Fibroblast of lung (primary cell): ENCODE measurements at places on chromosomes 11 and 22. TPM values are rescaled to one million over a fixed set of nuclear protein-coding genes. Genes with fewer than 3 reads are reported as not detected.

GRCh38 chr11:117781627-117782026 is 15.4 kb downstream of the DSCAML1 start:
- DNase-seq: no peak

DNA sequence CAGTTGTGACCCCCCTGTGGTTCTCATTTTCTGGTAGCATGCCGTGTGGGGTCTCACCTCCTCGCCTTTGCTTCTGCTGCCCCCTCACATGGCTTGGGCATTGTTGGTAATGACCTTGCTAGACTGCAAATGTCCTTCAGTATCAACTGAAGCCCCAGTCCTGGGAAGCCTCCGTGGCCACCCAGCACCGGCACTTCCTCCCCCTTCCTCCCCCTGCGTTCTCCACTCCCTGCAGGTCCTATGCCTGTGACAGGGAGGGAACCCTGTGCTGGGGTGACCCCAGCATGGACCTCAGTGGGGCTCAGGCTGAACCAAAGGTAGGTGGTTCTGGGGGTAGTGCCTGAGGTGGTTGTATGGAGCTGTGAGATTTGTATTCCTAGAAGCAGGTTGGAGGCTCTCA is 5.9 kb downstream of the ST3GAL4 start:
- no peak for DNase-seq

- no peak for DNase-seq
Observed at GRCh38 chr22:31620756-31621480, 41.1 kb downstream of the PISD start.

DNA sequence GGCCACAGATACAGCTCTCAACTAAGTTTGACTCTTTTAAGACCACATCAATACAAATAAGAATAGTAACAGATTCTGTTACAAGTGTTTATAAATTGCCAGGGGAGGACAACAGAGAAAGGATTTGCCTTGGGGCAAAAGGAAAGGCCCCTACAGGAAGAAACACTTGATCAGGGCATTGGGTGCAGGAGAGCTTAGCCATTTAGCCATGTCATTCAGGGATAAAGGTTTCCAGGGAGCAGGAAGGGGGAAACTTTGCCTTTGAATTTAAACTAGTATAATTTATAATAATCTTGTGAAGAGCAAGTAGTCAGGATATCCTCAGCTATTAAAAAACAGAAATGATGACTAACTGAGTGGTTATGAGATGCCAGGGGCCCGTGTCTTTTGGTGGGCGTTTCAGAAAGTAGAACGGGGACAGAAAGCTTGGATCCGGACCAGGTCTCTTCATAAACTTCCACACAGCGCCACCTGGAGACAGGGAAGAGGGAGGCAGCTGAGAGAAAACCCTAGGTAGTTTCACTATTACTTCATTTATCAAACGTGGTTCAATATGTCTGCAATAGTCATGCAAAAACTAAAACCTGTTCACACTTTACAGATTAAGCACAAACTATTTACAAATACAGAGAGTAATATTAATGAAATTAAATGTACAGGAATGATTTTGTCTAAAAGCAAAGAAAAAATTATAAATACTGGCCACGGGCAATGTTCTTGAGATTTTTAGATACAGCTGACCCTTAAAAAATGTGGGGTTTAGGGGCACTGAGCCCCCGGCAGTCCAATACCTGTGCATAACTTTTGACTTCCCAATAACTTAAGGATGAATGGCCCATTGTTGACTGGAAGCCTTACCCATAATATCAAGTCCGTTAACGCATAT is 11.0 kb upstream of the SLC5A4 start:
- peak; percentile 53 for DNase-seq

Gene PICK1
- 7.8 and 11.1 TPM in 2 replicates for polyA plus RNA-seq

- DNase-seq: peak; percentile 59
Observed at GRCh38 chr22:50274311-50274710, 4.1 kb upstream of the MAPK11 start.

GRCh38 chr22:22547692-22548300 is 11.3 kb downstream of the PRAME start:
- no peak for DNase-seq

DNA sequence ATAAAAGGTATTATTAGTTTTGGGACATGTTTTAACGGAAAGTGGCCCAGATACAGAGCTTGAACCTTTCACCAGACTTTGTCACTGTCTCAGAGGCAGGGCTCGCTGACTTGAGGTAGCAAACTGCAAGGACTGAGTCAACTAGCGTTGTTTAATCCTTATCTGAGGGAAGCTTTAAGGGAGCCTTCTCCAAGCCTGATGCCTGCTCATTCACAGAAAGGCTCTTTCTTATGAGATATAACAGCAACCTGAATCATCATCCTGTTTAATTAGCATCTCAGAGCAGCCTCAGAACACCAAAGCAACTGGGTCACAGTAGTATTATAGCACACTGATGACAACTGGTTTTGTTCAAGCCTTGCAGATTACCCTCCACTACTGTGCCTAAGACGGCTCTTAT is 54.2 kb upstream of the CYP2D6 start:
- DNase-seq: no peak

Gene OR52H1
- polyA plus RNA-seq: not detected in 2 replicates

GRCh38 chr11:596374-596773 is 19.4 kb downstream of the IRF7 start:
- no peak for DNase-seq

- DNase-seq: no peak
Observed at GRCh38 chr22:31613286-31613903, 48.6 kb downstream of the PISD start.

Gene ARHGEF17
- 26.5 and 43.1 TPM in 2 replicates for polyA plus RNA-seq

Gene NRXN2
- polyA plus RNA-seq: 0.75 TPM in 1 of 2 replicates, not detected in the other

GRCh38 chr22:29883775-29884097 is 762 bp downstream of the MTMR3 start:
- DNase-seq: peak; percentile 16

Gene UPK3A
- not detected in 2 replicates for polyA plus RNA-seq

- DNase-seq: peak; percentile 85
Observed at GRCh38 chr11:97909614-97910399, 1110.9 kb upstream of the CNTN5 start.

- DNase-seq: no peak
Observed at GRCh38 chr11:128927683-128928336, 14.9 kb downstream of the TP53AIP1 start.

- no peak for DNase-seq
Observed at GRCh38 chr11:2319791-2320472, 18.1 kb downstream of the TSPAN32 start.

DNA sequence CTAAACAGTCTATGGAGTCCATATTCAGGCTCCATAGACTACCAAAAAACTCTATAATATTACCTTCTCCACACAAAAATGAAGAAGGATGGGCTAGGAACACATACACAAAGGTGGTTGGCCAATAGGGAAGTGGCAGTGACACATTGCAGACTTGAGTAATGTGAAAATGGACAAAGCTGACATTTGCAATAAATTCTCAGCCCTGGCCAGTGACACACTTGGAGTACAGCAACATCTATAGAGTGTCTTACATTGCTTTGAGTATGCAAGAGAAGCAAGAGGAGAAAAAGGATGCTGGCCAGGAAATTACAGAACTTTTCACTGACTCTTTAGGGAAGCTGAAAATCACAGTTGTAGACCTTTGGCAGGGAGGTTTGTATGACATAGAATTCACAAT is 7.3 kb upstream of the OR52W1 start:
- DNase-seq: no peak

DNA sequence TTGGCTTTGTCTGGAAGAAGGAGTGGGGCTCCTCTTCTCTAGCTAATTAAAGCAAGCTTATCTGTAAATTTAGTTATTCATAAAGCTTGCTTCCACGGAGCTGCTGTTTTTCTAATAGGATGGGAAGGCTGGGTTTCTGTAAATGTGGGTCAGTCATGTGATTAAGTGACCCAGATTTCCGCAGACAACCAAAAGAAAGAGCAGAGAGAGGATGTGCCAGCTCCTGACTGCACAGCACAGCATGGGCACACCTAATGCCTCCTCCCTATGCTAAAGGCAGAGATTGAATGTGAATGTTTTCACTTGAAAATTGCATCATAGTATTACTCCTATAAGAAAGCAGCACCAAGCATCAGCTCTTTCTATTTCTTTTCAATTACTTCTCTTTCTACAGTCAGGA is 160.2 kb downstream of the FAT3 start:
- DNase-seq: peak; percentile 14

- DNase-seq: no peak
Observed at GRCh38 chr11:133815636-133816035, 29.7 kb downstream of the SPATA19 start.

DNA sequence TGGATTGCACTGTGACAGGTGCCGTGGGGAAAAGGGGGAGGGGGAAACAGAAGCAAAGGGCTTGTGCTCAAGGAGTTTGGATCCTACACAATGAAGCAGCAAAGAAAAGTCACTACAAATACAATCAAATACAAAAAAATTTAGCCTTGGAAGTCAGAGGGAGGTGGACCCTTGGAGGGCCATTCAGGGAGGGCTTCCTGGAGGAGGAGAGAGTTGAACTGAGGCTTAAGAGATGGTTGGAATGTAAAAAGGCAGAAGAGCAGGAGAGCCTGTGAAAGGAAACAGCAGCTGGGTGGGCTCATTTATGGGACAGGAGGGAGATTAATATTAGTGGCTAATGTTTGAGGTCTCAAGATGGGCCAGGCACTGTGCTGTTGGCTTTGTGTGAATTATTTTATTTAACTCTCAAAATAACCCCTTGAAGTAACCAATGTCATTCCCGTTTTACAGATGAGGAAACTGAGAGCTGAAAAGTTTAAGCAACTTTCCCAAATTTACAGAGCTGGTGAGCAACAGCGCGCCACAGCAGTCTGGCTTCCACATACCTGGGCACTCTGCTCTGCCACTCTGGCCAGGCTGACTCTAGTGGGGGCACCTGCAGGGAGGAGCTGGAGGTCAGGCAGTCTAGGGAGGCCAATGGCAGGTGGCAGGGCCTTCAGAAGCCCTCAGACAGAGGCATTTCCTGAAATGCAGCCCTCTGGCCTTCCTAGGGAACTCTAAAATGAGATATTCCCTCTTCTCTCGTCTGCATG is 2.7 kb upstream of the CHST1 start:
- DNase-seq: no peak

DNA sequence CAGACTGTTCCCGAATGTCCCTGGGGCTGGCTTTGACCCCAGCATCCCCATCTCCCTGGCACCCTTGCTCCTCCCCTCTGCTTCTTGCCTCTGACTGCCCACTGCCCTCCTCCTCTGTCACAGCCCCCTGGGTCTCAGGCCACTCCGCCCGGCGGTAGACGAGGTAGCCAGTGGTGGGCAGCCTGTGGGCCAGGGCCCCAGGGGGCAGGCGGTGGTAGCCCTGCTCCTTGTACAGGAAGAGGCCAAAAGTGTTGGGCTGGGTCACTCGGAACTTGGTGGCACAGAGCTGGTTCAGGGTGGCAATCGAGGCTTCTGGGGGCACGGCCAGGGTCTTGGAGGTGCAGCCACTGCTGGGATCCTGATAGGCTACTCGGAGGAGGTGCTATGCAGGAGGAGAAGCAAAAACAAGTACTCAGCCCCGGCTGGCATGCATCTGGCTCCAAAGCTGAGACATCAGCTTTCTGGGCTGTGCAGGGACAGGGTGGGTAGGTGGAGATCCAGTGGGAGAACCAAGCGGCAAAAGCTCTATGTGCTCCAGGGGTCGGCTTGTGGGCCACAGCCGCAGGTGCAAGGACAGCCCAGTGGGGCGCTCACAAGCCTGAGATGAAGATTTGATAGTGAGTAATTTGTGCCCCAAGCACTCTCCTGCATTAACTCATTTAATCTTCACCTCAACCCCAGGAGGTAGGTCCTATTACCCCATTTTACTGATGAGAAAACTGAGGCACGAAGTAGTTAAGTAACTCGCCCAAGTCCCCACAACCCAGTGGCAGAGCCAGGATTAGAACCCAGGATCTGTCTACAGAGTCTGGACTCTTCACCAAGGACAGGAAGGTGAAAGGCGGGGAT is 3.6 kb downstream of the RIN1 start:
- DNase-seq: no peak

DNA sequence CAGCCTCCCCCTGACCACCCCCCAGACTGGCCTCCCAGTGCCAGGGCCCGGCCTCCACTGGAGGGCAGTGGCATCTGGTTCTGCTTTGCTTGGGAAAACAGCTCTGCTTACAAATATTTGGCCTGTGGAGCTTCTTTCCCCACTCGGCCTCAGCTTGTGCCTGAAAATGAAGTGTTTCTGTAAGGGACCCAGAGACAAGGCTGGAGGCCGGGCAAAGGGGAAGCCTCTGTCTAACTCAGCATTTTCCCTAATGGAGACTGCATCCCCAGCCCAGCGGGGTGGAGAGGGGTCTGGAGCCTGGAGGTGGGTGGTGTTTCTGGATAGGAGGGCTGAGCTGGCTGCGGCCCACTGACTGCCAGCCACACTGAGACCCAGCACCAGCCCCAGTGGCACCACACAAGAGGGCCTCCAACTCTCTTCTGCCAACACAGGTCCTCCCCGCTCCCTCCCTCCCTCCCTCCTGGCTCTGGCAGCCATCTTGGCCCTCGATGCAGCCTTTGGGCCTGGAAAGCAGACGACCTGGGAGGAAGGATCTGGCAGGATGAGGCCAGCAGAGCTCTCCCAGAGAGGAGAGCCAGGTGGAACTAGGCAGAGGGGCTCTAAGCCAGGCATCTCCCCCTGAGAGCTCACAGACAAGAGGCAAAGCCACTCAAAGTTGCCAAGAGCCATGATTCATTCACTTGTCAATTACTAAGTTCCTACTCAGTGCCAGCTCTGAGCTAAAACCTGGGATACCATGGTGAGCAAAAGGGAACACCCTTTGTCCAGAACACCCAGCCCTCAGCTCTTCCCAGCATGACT is 77.1 kb upstream of the CD82 start:
- no peak for DNase-seq

GRCh38 chr11:1082728-1083620 is 8.3 kb downstream of the MUC2 start:
- DNase-seq: no peak

Gene FIBIN
- 14.9 and 27.3 TPM in 2 replicates for polyA plus RNA-seq

Gene EHF
- 0.02 and 0.51 TPM in 2 replicates for polyA plus RNA-seq

GRCh38 chr11:79054636-79055035 is 386.2 kb downstream of the TENM4 start:
- peak; percentile 81 for DNase-seq

- DNase-seq: no peak
Observed at GRCh38 chr22:19742160-19743066, 18.2 kb upstream of the TBX1 start.

- DNase-seq: no peak
Observed at GRCh38 chr11:25483915-25484635, 847.9 kb upstream of the ANO3 start.

DNA sequence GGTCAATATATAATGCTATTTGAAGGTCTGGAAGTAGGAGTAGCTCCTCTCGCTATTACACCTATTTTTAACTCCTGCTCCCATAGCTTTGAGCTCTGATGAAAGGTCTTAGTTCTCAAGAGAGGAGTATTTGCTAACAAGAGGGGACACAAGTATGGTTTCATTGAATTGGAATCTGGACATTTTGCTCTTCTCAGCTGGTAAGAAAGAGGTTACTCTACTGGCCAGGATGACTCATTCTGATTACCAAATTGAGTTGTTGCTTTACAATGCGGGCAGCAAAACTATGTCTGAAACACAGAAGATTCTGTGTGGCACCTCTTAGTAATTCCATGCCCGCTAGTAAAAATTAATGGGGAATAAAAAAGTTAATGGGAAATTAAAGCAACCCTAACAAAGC is 63.6 kb upstream of the EP300 start:
- DNase-seq: peak; percentile 95

GRCh38 chr11:8099291-8099899 is 18.4 kb downstream of the TUB start:
- peak; percentile 67 for DNase-seq

Gene C11orf42
- not detected in 2 replicates for polyA plus RNA-seq

Gene RASSF10
- not detected in 2 replicates for polyA plus RNA-seq
